Panc1 (cell line): ENCODE measurements at places on chromosomes 4 and X. TPM values are rescaled to one million over a fixed set of nuclear protein-coding genes. Genes with fewer than 3 reads are reported as not detected.

DNA sequence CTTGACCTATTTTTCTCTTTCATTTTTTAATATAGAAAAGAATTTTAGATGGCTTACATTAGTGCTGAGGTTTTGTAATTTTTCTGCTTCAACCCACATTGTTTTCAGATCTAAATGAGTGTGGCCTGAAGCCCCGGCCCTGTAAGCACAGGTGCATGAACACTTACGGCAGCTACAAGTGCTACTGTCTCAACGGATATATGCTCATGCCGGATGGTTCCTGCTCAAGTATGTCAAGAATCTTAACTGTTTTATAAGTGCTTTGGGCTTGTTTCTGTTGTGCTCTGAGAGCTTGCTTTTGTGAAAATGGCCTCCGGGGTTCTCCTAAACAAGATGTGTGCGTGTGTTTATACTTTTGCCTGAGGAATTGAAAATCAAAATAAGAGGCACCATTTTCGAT, 41.6 kb downstream of the NPNT start:
- no peaks in the 10 kb centered on the region for H3K27me3 ChIP-seq
- H3K4me1 ChIP-seq = no peaks in the 10 kb centered on the region

DNA sequence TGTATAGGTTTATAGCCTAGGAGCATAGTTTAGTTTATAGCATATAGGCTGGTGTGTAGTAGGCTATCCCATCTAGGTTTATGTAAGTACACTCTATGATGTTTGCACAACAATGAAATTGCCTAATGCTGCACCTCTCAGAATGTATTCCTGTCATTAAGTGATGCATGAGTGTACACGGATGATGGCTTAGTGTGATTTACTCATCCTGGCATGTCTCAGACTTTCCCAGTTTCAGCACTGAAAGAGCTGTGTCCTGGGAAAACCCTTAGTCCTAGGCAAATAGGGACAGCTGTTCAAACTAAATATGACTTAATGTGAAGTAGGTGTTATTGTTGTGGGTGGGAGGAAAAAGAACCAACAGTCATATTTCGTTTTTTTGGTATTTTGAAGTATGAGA, 264.9 kb upstream of the MAGEB18 start:
- H3K27ac ChIP-seq = no peak overlapping the region
- H3K4me1 ChIP-seq = no peaks in the 10 kb centered on the region
- H3K4me3 ChIP-seq = no peak overlapping the region

- no peak overlapping the region for H3K4me3 ChIP-seq
- peaks cover 24% of the 10 kb centered on the region for H3K4me1 ChIP-seq
- DNase-seq = no peak
- H3K36me3 ChIP-seq = no peaks in the 10 kb centered on the region
- no peaks in the 10 kb centered on the region for H3K27me3 ChIP-seq
These were observed 61.9 kb downstream of the ARHGAP10 start for GRCh38 chr4:147793569-147794313.

Gene ZNF630
- total RNA-seq = 3.0 TPM

Gene RHOXF1
- 0.41 TPM for total RNA-seq
